ENCODE measurements at places on chromosomes 2 and 18. TPM values are rescaled to one million over a fixed set of nuclear protein-coding genes. Genes with fewer than 3 reads are reported as not detected.

- no peak for DNase-seq
Measured at GRCh38 chr2:236698016-236698627, 128.5 kb downstream of the ACKR3 start.

GRCh38 chr2:241070361-241070760 lies 31.7 kb downstream of the MTERF4 start:
- no peak for DNase-seq

Gene UGT1A4
- total RNA-seq, result 1.6 TPM

- DNase-seq, result no peak
Measured at GRCh38 chr2:156356014-156356754, 23.7 kb upstream of the NR4A2 start.

- no peak for DNase-seq
Measured at GRCh38 chr18:9029131-9029530, 73.4 kb upstream of the NDUFV2 start.

- DNase-seq, result no peak
Measured at GRCh38 chr2:96866586-96866985, 3.3 kb downstream of the SEMA4C start.

DNA sequence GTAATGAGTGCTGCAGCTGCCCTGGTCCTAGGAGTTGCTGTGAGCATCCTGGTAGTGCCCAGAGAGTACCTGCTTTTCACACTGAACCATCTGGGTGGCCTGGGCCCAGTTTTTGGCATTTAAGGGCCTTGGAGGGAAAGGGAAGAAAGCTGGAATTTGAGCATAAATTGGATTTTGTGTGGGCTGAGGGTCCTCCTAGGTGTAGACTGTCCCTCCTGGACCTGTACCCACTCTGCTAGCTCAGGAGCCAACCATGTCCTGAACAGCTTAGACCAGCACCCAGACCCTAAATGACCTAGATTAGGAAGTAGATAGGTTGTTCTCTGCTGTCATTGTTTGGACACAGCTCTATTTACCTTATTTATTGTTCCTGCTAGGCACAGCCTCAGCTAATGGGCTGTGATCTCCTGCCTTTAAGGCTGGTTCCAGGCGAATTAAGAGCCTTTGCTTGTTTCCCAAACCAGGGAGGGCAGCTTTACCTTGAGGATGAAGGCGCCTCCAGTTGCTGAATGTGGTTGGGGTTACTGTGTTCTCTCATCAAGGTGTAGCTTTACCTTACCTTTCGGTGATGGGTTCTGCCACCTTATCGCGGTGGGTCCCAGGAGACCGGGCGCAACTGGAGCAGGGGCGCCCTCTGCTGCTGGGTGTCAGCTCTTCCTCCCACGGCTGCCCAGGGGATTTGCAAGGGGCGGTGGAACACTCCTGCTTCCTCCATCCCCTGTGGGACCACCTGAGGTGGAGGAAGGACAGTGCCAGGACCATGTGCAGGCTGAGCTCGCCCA lies 34.4 kb downstream of the ITGA6 start:
- DNase-seq, result peak; percentile 56

Gene ME2
- total RNA-seq, result 40.2 TPM

Gene CCDC68
- total RNA-seq, result 5.0 TPM

- peak; percentile 58 for DNase-seq
Measured at GRCh38 chr2:36441816-36442215, 86.2 kb downstream of the CRIM1 start.

Gene TBR1
- not detected for total RNA-seq

GRCh38 chr2:160747501-160748170 lies 254.0 kb upstream of the RBMS1 start:
- DNase-seq, result no peak

DNA sequence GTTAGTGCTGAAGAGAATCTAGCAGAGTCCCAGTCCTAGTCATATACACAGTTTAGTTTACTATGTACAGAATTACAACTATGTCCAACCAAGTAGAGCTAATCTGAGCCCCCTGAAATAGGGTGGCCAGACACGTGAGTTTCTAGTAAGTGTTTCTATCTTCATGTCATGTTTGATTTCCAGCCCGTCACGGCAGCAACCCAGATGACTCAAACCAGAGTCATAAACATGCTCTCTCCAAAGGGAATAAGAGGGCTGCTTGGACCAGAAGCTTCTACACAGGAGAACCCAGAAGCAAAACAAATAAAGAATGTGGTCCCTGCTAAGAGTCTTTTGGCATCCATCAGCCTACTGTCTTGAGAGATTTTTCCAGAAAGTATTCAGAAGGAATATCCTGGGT lies 64.9 kb upstream of the WIPF1 start:
- no peak for DNase-seq

Gene SEMA4F
- 3.3 TPM for total RNA-seq

DNA sequence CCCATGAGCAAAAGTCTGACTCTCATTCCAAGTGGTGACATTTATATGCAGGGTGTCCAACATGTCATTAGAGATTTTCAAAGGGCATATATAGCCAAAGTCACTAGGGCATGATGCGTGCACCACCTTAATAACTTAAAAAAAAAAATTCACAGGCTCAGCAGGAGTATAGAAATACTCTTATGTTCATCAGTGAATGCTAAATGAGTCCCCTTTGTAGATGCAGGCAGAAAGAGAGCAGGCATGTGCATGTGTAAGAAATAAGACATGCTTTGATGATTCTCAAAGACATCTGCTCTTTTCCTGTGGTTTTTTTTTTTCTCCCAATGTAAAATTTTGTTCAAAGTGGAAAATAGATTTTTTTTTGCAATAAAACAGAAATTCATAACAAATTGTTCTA lies 112.3 kb upstream of the AQP4 start:
- no peak for DNase-seq

- DNase-seq, result no peak
Measured at GRCh38 chr18:55239740-55240139, 280.5 kb upstream of the CCDC68 start.

- DNase-seq, result peak; percentile 91
Measured at GRCh38 chr2:143034292-143035074, 94.7 kb upstream of the ARHGAP15 start.

Gene DYNAP
- not detected for total RNA-seq

GRCh38 chr2:96760986-96761832 lies 507 bp downstream of the CNNM4 start:
- DNase-seq, result no peak

DNA sequence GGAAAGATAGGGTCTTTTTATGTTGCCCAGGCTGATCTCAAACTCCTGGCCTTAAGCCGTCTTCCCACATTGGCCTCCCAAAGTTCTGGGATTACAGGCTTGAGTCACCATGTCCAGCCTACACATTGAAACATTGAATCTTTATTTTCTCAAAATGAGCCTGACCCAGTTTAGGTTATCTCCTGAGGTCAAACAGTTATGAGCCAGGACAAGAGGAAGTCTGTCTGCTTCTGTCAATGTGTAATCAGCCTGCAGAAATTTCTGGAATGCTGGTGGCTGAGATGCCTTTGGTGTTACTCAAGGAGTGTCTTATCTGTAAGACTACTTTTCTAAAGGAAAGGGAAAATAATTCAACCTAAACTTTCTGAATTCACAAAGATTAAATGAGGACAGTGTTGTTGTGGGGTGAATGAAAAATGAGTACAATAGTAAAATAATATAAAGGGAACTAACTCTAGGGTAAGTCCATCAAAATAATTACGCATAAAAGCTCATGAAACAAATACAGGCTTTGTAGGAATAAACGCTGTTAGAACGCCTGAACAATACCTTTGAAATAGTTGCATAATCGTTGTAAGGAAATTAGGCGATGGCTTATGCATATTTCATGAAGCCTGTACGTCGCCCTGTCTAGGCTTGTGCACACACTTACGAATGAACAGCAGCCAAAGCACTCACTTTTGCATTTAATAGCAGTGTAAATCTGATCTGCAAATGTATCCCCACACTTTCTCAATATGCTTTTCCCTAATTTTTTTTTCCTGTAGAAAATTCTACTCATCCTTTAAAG lies 260.8 kb downstream of the RDH14 start:
- no peak for DNase-seq

DNA sequence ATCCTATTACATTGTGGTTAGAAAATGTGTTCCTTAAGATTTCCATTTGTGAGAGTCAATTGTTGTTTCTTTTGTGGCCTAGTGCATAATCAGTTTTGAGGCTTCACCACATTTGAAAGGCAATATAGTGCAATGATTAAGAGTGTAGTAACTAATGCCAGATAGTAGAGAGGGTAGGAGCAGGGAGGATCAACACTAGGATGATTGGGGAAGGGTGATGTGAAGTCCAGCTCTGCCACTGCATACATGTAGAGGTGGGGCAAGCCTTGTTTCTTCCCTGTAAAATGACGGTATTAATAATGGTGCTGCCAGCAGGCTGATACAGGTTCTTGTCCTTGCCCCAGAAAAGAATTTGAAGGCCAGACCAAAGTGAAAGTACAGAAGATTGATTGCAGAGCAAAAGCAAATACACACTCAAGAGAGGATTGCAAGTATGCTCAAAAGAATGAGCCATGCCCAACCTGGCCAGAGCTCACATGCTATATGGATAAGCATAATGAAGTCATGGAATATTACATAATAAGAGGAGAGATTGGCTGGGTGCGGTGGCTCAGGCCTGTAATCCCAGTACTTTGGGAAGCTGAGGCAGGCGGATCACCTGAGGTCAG lies 8.0 kb downstream of the SP100 start:
- DNase-seq, result no peak

DNA sequence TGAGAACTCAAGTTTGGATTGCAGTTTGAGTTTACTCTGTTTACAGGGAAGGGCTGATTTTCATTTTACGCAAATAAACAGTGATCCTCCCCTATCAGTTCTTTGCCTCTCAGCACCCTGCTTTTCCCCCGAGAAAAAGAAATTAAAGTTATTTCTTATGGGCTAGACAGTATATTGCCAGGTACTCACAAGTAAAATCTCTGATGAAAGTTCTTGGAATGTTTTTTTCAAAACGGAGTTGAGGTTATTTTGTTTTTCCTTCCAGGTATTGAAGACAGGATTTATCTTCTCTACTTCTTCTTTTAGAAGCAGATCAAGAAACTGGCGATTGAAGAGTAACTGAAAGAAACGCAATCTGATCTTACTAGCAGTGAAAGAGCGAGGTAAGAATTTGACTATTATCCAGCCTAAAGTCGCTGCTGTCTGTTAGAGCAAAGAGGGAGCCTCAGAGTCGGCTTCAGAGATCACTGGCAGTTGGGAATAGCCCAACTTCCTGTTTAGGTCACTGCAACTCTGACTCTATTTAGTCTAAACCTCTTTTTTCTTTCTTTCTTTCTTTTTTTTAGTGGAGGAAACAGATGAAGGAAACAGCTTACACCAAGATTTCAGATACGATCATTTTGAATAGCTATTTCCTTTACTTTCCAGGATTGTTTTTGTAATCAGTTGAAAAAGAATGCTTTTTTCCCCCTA lies at the start of gene TFPI:
Gene TFPI (minus strand): TSS at position 425 of the 693 bp plus-strand sequence. CDS start 50,667 bp downstream, outside the sequence.
- DNase-seq, result peak; percentile 64

GRCh38 chr2:168194784-168195522 lies 52.4 kb downstream of the STK39 start:
- no peak for DNase-seq

All from tongue (tissue), 3 donors.